ENCODE measurements at places on chromosomes 4 and X.

DNA sequence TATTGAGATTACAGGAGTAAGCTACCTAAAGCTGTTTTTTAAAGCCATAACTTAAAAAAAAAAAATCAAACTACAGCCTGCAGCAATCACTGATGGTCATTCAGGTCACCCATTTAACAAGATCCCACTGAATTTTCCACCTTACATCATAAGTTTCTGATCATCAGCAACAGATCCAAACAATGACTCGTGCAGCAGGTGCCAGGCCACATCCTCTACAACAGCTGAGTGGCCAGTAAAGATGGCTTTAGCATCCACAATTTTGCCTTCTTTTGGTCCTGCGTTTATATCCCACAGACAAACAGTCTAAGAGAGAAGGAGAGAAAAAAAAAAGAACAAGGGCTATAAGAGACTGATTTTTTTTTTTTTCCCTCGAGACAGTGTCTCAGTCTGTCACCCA, 16.6 kb downstream of the RBBP7 start:
- no peak for DNase-seq

DNA sequence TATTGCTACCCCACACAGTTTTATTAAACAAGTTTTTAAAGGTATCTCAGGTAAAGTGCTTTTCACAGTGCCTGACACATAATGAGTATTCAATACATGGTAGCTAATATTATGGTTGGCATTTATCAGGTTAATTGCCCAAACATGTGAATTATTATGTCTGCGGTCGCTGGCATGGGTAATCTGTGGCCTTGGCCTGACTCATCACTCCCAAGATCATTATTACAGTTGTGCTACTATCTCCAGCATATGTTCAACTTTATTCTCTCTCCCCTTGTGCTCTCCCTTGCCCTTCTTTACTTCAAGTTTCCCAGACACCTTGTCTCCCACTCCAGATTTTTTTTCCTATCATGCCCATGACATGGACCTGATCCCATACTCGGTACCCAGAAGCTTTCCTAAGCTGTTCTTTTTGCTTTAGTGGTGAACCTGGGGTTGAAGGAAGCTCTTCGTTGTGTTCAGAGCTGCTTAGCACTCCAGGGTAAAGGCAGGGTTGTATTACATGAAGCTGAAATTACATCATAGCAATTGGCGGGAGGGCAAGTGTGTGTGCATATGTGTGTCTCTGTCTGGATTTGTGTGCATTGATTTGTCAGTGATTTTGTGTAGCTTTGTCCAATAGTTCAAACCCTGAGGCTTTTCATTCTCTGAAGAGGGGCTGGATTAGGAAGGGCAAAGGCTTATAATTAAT, 176.5 kb upstream of the NRK start:
- no peak for DNase-seq

- DNase-seq, result peak; percentile 14
Observed at GRCh38 chr4:3436798-3437581, 4.8 kb upstream of the HGFAC start.

DNA sequence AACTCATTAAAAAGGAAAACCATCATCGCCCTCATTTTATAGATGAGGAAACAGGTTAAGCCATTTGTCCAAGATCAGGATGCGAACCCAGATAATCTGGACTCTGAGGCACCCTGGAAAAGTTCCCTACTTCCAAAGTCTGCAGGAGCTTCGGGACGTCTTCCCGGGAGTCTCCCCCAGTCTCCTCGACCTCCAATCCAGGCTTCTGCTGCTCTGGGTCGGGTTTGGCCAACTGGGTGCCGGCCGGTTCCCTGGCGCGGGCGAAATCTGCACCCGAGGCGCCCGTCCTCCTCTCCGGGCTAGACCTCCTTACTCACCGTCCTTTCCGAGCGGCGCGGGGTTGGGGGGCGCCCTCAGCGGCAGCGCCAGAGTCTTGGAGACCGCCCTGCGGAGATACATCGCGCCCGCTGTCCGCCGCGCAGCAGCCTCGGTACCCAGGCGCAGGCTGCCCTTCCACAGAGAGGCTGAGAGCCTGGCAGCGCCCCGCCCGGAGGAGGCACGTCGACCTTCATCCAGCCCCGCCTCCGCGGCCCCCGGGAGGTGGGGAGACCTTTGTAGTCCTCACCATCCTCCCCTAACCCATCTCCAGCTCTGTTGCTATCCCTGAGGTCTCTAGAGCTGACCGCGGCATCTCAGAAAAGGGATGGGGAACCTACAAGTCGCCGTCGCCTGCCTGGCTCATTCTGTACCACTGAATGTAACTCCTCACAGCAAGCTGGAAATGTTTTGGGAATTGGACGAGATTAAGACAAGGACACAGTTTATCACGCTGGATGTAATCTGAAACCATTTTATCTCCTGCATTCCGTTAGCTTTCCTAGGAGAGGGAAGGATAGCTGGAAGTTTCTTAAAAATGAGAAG, at the start of gene MGARP:
Gene MGARP (minus strand): TSS at position 466 of the 861 bp plus-strand sequence. CDS start 67 bp downstream, at position 399.
- peak; percentile 30 for DNase-seq

- no peak for DNase-seq
Observed at GRCh38 chrX:107850422-107850765, 24.7 kb downstream of the MID2 start.

- DNase-seq, result no peak
Observed at GRCh38 chr4:56622176-56622575, 58.9 kb downstream of the HOPX start.

DNA sequence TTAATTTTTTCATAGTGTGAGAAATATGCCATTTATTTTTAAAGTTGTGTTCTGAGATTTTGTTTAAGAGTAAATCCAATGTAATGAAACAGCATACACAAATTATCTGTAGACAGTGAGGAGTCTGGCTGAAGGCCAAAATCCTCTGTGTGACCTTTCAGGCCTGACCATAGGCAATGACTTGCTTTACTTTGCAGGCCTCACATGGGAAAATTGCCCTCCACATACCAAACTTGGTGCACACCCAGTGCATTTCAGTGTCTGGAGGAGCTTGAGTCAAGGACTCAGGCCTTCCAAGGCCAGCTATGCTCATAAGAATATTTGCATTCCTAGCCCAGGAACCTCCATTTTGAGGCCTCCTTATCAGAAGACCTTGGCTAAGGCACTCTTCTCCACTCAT, 430.1 kb downstream of the GABRG1 start:
- DNase-seq, result peak; percentile 38

- DNase-seq, result no peak
Observed at GRCh38 chr4:143598816-143599215, 85.3 kb downstream of the SMARCA5 start.

GRCh38 chr4:165418073-165418472, 39.3 kb downstream of the CPE start:
- no peak for DNase-seq

DNA sequence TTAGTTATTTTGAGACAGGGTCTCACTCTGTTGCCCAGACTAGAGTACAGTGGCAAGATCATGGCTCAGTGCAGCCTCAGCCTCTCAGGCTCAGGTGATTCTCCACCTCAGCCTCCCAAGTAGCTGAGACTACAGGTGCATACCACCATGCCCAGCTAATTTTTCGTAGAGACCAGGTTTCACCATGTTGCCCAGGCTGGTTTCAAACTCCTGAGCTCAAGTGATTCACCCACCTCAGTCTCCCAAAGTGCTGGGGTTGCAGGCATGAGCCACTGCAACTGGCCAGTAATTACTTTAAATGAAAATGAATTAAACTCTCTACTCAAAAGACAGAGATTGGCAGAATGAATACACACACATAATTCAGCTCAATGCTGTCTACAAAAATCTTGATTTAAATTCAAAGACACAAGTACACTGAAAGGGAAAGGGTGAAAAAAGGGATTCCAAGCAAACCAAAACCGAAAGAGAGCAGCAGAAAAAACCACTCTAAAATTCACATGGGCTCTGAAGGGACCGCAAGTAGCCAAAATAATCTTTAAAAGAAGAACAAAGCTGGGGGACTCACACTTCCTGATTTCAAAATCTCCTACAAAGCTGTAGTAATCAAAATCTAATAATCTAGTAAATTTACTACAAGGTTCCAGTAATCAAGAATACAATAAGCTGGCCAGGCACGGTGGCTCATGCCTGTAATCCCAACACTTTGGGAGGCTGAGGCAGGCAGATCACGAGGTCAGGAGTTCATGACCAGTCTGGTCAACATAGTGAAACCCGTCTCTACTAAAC, 11.8 kb upstream of the SPON2 start:
- DNase-seq, result no peak

DNA sequence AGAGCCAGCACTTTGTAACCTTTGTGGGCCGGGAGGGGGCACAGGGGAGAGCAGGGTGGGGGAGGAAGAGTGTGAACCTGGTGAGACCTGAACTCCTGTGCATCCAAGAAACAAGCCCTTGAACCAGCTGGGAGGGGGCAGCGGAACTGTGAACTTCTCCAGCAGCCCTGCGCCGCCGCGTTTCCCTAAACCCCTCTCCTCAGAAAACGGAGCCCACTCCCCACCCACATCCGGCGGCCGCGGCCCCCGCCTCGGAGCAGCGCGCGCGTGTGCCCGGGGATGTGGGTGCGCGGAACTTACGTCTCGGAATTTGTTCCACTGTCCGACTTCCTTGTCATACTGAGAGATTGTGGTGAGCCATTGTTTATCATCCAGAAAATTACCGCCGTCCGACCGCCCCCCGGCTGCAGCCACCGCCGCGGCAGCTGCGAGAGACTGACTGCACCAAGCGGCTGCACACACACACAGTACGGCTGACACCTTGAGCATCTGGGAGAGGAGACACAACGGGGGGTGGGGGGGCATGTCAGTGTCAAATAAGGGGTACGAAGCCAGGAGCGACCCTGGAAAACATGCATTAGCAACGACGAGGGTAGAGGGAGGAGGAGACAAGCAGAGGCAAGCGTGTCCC, 494 bp downstream of the SPOCK3 start:
- DNase-seq, result peak; percentile 9

- no peak for DNase-seq
Observed at GRCh38 chr4:23718435-23718834, 171.4 kb downstream of the PPARGC1A start.

- DNase-seq, result no peak
Observed at GRCh38 chr4:51925307-51925706, 82.4 kb downstream of the DCUN1D4 start.

DNA sequence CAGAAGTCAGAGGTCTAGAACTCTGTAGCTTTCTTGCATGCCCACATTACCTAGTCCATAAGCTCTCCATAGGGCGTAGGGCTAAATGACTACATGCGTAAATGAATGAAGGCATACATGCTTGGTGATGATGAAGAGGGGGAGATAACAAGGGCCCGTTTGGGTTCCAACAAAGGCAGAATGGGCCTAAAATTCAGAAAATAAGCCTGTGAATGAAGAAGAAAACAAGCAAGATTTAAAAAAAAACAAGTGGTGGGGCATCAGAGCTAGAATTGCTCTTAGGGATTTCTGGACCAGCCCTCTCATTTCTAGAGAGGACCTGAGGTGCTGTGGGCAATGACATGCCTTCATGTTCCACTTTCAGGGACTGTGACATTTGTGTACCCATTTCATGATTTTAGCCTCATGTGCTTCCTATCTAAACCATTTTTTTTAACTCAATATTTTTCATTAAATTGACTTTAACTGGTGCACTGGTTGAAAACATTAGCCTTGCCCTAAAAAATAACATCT, 12.1 kb downstream of the GPRIN3 start:
- DNase-seq, result no peak

DNA sequence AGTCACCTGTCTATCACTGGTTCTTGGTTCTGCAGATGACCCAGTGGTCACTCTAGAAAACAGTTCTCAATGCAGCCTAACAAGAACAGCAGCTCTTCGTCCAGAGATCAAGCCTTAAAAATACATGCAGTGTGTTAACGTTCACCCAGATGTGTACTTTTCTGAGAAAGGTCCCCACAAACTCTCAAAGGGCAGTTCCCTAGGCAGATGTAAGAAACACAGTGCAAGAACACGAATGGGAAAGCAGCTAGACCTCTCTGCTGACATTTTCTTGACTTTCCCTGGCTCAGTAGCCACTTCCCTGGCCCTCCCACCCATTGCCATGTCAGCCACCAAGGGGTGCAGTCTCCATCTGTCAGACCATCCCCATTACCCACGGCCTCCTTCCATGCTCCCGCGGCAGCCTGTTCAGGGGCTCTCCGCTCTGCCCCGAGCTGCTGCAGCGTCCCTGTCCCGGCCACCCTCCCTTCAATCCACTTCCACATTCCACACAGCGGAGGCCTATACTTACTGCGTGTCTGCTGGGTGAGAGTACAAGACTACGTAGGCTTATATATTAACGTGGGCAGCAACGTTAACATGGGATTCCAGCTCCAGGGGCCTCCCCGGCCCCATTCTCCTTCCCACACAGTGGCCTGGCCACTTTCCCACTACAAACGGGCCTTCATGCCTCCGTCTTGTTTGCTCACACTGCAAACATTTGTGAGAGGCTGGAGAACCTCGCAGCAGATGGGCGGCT, 34.3 kb downstream of the IRF2 start:
- no peak for DNase-seq

DNA sequence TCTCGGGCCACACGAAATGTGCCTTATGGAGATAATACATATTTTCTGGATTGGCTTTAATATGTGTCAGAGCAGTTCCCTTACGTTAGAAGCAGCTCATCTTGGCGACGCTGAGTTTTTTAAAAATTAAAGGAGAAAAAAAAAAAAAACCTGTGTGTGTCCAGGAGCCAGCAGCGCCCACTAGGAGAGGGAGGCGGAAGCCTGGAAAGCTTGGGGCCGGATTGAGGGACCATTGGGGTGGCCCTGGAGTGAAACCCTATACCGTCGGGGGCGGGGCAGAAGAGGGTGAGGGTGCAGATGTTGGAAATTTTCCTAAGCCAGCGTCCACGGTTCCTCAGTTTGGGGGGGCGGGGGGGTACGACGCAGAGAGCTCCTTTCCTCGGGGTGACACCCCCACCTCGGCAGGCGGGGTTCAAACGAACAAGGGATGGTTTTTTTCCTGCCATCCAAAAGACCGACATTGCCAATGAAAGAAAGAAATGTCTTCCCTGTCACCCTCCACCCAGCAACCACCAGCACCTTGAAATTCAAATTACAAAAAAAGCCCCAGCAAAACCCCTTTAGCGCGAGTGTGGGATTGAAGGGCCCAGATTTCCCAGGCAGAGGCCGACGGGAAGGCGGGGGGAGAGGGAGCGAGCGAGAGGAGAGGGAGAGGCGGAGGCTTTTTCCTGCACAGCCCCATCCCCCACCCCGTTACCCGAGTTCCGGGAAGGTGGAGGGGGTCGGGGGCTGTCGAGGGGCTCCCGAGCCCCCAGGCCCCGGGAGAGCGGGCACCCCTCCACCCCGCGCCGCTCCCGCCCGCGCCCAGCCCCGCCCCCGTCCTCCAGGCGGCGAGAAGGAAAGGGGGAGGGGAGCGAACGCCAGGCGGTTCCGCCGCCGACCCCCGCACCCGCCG, 859 bp downstream of the SMARCA1 start:
- DNase-seq, result no peak

- DNase-seq, result no peak
Observed at GRCh38 chr4:85102606-85103005, 136.1 kb upstream of the WDFY3 start.

GRCh38 chr4:67779631-67780030, 25.4 kb upstream of the GNRHR start:
- DNase-seq, result no peak

- no peak for DNase-seq
Observed at GRCh38 chrX:124028182-124028581, 66.7 kb downstream of the STAG2 start.

- no peak for DNase-seq
Observed at GRCh38 chrX:132214518-132214917, 4.7 kb downstream of the RAP2C start.

Data from erythroblast (primary cell).